ENCODE measurements at places on chromosomes 11 and 22. TPM values are rescaled to one million over a fixed set of nuclear protein-coding genes. Genes with fewer than 3 reads are reported as not detected.

The BACE1 gene
- total RNA-seq: 28.2 TPM

The LINC01488 gene
- total RNA-seq: not detected

The TRIM51 gene
- total RNA-seq: not detected

The DGCR6 gene
- total RNA-seq: 1.7 TPM

The MPPED2 gene
- 77.2 TPM for total RNA-seq

The POTEH gene
- not detected for total RNA-seq

Measured in ureter (tissue), 1 donor.